ENCODE measurements at places on chromosomes 1 and 21. TPM values are rescaled to one million over a fixed set of nuclear protein-coding genes. Genes with fewer than 3 reads are reported as not detected.
A peak's percentile ranks its signal among the peaks of the same experiment; 100 is the strongest.

GRCh38 chr1:54375712-54376429 lies 30.3 kb downstream of the SSBP3 start:
- no peak for DNase-seq

GRCh38 chr1:66607458-66607857 lies 73.5 kb downstream of the SGIP1 start:
- no peak for DNase-seq

DNA sequence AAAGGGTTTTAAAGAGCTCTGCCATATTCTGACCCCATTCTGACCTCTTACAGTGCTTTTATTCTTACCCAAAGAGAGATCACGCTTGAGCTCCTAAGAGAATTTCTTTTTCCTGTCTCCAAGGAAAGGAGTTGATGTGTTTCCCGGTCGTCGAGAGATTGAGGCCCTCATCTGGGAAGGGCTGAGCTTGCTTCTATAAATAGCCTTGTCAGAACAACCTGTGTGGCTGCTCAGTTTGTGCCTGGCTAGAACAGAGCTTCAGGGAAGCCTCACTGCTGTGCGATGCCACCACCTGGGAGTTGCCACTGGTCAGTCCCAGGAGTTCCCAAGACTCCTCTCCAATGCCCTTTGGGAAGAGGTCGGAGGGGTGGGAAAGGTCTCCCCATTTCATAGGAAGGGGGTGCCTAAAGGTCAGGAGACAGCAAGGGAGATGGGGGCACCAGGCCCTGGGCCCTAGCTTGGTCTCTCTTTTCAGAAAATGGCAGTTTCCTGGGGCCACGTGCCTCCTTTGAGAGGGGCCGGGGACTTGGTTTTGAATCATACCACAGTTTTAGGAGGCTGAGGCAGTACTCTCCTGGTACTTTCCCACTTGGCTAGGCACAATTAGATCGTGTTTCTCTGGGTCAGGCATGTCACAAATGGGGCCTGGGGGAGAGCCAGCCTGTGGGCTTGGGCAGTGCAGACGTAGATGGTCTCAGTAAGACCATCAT lies 52.1 kb downstream of the EIF2D start:
- DNase-seq = no peak

SLC45A1 gene
- 0.42 TPM for total RNA-seq

DNA sequence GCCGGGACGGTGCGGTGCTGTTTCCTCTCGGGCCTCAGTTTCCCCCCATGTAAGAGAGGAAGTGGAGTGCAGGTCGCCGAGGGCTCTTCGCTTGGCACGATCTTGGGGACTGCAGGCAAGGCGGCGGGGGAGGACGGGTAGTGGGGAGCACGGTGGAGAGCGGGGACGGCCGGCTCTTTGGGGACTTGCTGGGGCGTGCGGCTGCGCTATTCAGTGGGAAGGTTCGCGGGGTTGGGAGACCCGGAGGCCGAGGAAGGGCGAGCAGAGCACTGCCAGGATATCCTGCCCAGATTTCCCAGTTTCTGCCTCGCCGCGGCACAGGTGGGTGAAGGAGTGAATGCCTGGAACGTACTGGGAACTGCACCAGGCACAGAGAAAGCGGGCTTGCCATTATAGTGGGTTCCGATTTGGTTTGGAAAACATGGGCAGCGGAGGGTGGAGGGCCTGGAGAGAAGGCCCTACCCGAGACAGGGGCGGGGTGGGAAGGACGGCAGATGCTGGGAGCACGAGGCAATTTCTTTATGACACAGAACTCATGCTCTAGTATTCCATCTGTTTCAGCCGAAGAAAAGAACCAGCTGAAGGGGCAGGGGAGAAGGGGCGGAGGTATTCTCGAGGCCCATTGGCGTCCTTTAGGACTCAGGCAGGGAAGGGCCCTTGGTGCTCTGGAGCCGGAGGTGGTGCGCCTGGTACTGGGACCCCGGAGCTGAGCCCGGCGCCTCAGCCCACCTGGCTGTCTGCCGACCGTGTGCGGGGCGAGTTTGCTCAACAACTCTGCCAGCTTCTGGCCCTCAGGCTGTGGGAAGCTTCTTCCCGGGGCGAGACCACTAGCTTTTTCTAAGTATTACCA lies 960 bp downstream of the PCSK9 start:
- DNase-seq = peak; percentile 42

DNA sequence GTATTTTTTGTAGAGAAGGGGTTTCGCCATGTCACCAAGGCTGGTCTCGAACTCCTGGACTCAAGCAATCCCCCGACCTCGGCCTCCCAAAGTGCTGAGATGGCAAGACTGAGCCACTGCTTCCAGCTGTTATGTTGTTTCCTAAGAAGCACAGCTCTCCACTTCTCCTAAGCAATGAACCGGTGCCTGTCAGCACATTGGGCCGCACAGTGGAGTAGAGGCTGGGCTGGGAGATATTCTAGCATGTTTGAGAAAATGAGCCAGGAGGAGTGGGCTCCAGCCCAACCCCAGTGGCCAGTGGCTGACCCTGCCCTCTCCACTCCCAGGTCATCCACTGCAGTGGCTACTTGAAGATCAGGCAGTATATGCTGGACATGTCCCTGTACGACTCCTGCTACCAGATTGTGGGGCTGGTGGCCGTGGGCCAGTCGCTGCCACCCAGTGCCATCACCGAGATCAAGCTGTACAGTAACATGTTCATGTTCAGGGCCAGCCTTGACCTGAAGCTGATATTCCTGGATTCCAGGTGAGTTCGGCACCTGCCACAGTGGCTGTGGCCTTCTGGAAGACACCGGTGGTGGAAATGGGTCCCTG lies 27.0 kb downstream of the SIM2 start:
- no peak for DNase-seq

DNA sequence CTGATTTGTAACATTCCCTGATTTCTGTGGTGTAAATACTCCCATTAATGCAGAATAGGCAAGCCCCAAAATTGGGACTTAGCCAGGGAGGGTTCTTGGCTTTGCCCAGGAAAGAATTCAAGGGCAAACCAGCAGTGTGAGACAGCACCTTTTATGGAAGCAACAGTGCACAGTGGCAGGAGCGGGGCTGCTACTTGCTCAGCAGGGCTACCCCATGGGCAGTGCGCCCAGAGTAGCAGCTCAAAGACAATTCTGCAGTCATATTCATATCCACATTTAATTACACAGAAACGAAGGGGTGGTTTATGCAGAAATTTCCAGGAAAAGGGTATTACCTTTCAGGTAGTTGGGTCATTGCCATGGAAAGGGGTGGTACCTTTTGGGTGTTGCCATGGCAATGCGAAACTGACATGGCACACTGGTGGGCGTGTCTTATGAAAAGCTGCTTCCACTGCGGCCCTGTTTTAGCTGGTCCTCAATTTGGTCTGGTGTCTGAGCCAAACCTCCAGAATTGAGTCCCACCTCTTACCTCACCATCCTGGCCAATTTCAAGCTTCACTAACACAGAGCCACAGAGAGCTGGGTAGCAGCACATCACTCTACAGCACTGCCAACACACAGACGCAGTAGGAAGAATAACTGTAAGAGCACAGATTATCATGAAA lies 35.9 kb downstream of the FHAD1 start:
- DNase-seq = no peak

FCRL2 gene
- 0.40 TPM for total RNA-seq

DNA sequence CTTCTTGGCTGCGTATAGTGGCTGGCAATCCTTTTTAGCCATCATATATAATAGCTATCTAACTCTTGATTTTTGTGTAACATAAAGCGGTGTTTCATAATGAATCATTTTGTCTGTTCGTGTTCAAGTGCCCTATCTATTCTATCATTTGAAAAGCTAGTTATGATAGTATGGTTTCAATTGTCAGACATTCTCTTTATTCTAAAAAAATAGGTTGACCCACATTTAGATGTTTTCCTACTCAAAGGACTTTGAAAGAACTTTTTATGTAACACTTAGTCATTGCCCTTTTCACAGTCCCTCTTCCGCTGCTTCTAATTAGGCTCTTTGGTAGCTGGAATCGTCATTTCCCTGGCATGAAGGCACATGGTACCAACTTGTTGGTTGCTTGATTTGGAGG lies 272.2 kb upstream of the B3GALT2 start:
- no peak for DNase-seq

DNA sequence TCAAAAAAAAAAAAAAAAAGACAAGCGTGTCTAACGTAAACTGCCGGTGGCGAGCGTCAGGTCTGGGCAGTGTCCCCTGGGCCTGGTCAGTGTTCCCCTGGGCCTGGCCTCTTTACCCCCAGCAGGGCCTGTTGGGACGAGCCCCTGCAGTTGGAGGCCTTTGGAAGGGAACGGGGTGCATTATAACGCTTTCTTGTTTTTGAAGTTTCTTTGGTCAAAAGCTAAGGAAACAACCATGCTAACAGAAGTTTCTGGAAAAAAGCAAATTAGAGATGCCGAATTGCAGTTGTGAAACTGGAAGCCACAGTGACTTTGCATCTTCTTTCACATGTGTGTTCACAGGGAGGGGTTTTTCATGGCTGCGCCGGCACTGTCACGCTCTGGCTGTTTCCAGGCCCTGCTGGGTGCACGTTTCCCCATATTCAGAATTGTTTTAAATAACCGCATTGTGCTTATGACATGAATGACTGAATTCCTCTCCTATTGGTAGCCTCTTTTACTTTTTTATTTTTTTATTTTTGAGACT lies 16.0 kb downstream of the RRP1 start:
- DNase-seq = no peak

- no peak for DNase-seq
Observed at GRCh38 chr21:32474179-32475059, 61.9 kb downstream of the EVA1C start.

Data from colonic mucosa (tissue), 4 donors.